ENCODE measurements at places on chromosomes 13 and 19.

DNA sequence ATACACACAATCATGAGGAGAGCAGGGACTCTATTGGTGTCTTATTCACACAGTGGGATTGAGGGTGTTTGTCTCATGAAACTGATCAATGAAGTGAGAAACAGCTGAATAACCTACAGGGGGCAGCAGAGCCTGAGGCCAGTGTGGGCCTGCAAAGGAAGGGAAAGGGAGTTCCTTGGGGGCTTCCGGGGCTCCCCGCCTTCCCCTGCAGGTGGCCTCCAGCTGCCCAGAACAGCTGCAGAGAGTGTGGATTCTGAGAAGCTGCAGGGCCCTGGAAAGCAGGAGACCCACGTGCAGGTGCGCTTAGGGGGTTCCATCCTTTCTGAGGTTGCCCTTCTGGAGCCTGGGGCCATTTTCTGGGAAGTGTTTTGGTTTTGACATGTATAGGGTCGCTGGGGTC, 20.1 kb downstream of the ZNF763 start:
- DNase-seq, result no peak

GRCh38 chr13:74036373-74036772, 97.8 kb downstream of the KLF12 start:
- no peak for DNase-seq

- no peak for DNase-seq
Measured at GRCh38 chr19:8261881-8262280, 46.3 kb downstream of the CD320 start.

- DNase-seq, result no peak
Measured at GRCh38 chr13:71285700-71286099, 581.3 kb downstream of the DACH1 start.

GRCh38 chr13:98842070-98842469, 89.6 kb upstream of the SLC15A1 start:
- no peak for DNase-seq

DNA sequence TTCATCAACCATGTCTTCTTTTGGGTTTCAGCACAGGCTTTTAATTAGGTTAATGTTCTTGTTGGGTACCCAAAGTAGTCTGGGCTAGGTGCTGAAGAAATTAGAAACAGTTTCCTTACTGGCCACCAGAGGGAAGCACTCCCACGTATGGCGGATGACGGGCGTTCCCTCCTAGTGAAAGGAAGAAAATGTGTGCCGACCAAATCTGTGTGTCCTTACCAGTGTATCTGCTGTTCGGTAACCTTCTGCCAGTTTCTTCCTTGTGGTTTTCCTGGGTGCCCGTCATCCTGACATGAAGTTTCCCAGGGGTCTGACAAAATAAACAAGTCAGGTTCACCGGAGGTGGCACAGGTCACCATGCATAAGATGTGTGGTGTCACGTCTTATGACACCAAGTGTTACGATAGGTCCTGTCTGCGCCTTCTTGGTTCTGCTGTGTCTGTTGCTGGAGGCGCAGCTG, 6.0 kb upstream of the WDR88 start:
- DNase-seq, result peak; percentile 47

- peak; percentile 36 for DNase-seq
Measured at GRCh38 chr19:8396563-8397203, 6.5 kb downstream of the RAB11B start.

- no peak for DNase-seq
Measured at GRCh38 chr19:56253737-56254136, 18.8 kb upstream of the EDDM13 start.

DNA sequence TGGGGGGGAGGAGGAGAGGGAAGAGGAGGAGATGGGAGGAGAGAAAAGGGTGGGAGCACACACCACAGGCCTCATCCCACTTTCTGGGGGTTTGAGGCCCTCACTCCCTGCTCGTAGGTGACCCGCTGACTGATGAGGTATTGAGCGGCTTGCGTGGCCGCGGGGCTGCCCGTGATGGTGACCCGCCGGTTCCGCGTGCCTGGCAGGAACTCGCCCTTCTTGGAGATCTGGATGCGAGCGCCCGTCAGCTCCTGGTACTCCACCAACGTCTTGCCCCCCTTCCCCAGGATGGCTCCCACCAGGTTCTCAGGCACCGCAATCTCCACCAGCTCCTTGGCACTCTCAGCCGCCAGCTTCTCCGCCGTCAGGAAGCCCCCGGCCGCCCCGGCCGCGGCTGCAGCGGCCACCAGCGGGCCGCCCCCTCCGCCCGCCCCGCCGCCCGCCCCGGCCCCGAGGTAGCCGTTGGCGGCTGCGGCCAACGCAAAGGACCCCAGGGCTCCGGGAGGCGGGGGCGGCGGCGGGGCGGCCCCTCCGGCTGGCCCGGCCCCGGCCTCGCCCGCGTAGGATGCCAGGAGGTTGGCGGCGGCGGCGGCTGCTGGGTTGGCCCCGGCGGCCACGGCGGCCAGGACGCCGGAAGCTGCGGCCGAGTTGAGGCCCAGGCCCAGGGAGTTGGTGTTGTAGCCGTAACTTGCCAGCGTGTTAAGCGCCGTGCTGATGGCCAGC, 25.4 kb upstream of the NANOS2 start:
- no peak for DNase-seq

DNA sequence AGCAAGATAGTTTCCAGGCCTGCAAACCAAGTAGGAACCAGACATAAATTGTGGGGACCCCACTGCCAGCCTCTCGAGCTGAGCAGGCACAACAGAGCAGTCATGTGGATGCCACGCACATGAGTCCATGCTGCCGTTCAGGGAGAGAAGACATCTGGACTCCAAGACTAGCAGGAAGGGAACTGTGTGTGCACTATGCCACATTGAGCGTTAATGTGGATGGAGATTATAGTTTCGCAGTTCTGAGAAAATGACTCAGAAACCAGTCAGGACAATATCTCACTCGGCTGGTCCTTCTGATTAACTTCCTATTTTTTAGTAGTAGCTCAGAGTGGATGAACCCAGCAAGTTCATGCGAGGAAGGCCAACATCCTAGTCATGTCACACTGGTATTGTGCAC, 124.9 kb downstream of the CRYL1 start:
- DNase-seq, result no peak

GRCh38 chr13:55000043-55000442, 1971.4 kb downstream of the OLFM4 start:
- DNase-seq, result no peak

- no peak for DNase-seq
Measured at GRCh38 chr19:15934332-15935078, at the start of gene CYP4F11. Gene CYP4F11, minus strand, starts transcription at chr19:15934529. Its CDS starts 121 bp downstream, at chr19:15934408.

- DNase-seq, result no peak
Measured at GRCh38 chr13:44576351-44577235, 463 bp upstream of the TSC22D1 start.

DNA sequence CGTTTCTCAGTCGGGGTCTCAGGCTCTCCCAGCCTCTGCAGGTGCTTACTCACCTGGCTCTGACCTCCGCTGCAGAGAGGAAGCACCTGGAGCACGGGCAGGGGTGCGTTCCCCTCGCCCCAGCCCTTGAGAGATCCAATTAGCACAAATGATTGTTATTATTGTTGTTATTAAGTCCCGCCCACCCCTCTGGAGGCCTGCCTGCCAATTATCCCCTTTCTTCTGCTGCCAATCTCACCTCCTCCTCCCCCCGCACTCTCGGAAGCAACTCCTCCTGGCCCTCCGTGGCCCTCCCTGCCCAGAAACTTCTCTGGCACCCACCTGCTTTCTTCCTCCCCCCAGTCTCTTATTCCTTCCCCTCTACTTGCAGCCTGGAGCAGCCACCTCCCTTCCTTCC, 8.8 kb downstream of the ZNF787 start:
- DNase-seq, result no peak

DNA sequence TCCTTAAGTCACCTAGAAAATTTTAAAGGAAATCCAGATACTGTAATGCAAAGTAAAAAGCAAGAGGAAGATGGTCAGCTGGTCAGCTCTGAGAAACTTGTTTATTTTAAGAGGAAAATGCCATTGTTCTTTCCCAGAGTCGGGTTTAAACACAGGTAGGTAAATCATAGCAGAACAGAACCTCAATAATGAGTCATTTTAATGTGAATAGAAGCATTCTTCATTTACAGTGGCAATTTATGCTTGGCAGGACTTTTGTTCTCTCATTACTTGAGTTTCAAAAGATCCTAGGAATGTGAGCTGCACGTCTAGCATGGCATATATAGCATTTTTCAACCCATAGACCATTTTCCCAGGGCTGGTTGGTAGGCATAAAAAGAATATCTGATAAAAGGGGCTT, 132.3 kb downstream of the LIG4 start:
- DNase-seq, result no peak

DNA sequence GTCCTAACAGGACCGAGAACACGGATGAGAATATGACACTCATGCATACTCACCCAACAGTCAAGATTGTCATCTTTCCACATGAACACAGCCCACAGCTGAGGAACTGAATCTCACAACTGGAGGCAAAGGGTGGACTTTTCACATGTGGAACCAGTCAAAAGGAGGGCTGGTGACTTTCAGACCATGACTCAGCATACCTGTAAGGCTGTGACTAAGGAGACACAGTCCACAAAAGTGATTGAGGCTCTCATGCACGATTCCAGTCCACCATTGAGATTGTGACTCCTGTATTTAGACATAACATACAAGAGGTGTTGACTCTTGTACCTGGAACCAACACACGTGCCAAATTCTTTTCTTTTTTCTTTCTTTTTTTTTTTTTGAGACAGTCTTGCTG, 40.0 kb downstream of the ZNF729 start:
- DNase-seq, result no peak

DNA sequence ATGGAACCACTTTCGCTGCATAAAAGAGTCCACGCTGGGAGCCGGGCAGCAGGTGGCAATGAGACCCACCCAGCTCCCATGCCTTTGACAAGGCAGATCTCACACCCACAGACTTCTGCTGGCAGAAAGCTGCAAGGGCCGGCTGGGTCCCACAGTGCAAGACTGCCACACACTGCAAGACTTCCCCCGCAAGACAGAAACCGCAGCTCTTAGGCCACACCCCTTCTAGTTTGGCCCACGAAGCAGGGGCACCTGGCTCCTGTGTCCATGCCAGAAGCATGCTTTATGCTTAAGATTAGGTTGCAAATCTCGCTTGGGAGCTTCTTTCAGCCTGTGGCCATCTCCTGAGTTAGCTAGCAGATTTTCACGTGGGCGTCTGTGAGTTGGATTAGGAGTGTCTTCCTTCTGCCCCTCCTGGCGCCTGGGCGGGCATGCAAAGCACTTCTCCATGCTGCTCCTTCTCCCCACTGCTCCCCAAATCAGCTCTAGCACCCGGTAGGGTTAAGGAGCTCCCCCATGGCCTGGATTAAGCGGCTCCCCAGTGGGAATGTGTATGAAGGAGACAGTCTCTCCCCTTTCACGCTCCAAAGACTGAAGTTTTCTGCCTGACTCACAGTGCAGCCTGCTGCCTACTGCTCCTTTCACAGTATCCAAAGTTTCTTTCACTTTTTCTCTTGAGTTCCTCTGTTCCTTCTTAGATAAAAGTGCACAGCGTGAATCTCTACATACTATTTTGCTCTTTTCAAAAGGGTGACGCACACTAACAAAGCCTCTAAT, 17.7 kb downstream of the GPC6 start:
- DNase-seq, result no peak

DNA sequence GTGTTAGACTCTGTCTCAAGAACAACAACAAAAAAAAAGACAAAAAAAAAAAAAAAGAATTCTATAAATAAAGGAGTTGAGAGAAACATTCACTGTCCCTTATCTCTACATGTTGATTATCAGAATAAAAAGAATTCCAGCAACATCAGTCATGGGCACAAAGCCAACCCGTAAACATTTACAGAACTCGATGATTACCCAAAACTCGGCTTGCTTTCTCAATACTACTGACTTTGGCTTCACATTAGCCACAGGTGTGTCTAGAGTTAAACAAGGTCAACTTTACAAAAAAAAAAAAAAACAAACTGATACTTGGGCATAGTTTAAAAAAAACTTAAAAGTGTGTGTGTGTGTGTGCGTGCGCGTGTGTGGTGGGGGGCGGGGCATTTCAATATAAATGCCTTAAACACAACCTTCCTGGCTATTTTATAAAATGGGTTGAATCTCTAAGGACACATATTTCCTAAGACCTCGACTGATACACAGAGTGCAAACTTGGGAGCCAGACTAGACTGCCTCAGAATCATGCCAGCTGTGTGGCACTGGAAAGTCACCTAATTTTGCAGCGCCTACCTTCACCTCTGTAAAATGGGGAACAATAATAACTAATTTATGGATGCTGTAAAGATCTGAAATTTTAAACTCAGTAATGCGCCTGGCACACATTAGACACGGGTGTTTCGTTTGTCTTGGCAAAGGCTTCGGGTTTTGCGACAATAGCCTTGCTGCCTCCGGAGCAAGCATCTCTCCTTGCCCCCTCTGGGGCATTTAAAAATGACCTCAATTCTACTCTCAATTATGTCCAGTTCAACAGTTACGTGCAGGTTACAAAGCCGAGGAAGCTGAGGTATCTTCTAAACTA, 922 bp downstream of the EBPL start:
- DNase-seq, result peak; percentile 67

DNA sequence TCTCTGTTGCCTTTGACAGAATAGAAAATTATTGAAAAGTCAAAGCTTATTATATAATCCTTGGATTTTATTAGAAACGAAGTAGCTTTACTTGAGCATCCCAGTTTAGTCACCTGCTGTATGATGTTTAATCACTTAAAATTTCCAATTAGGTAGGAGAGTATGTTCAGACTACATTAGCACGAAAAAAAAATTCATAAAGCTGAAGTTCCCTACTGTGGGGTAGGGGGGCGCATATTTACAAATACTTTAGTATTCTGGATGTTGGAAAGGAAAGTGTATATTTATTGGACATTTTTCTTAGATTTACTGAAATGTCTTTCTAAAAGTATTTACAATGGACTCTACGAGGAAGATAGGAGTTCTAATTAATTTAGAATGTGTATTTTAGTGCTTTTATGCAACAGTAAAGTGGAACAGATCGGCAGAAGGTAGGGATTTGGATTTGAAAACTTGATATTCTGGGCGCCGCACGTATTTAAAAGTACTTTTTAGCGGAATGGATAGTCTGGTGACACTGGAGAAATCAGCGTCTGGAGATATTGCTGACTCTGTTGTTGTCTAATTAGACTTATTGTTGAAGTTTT, 1.9 kb downstream of the CDK8 start:
- DNase-seq, result peak; percentile 34

- no peak for DNase-seq
Measured at GRCh38 chr13:46179491-46179908, 2.5 kb downstream of the LCP1 start.

GRCh38 chr19:48354332-48354992, 9.3 kb downstream of the TMEM143 start:
- no peak for DNase-seq

- no peak for DNase-seq
Measured at GRCh38 chr13:66021846-66022245, 1208.3 kb downstream of the PCDH9 start.

- DNase-seq, result no peak
Measured at GRCh38 chr13:45184693-45185092, 16.2 kb downstream of the KCTD4 start.

GRCh38 chr19:51203916-51204315, 21.0 kb upstream of the CD33 start:
- no peak for DNase-seq

DNA sequence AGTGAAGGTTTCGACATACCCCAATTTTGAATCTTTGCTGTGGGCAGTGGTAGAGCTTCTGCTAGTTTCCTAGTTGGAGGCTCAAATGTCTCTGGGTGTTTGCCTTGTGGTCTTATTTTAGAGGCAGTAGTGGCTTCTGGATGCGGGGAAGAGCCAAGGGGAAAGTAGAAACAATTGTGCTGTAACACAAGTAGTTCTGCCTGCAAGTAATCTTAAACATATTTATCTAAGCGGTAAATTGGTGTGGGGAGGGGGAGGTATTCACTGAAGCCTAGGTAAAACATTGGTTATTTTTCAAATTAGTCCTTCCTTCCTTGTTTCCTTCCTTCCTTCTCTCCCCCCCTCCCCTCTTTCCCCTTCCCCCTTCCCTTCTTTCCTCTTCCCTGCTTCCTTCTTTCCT, at the start of gene PCDH20:
PCDH20 (minus strand) TSS at position 101 of the 400 bp plus-strand sequence. CDS start 691 bp downstream, outside the sequence.
- no peak for DNase-seq
